ENCODE measurements at places on chromosomes 6 and 20. TPM values are rescaled to one million over a fixed set of nuclear protein-coding genes. Genes with fewer than 3 reads are reported as not detected.

CST7 gene
- 2.7 TPM for total RNA-seq

LPA gene
- not detected for total RNA-seq

MCCD1 gene
- not detected for total RNA-seq

- no peak for DNase-seq
Measured at GRCh38 chr20:46844965-46845364, 49.7 kb upstream of the EYA2 start.

DNA sequence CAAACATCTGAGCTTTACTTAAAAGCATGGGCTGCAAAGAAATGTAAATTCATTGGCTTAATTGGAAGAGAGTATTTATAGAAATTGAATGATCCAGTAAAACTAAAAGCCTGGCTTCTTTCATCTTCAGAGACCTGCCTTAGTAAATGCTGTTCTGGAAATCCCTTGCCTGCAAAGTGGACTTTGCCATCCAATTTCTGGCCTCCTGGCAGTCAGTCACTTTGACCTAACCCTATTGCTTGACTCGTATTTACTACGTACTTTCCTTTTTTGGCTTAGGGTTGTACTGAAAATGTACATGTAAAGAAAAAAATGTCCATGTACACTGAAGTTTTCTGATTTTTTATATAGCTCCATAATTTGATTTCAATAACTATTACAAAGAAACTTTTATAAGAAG is 47.1 kb downstream of the E2F3 start:
- no peak for DNase-seq

DNA sequence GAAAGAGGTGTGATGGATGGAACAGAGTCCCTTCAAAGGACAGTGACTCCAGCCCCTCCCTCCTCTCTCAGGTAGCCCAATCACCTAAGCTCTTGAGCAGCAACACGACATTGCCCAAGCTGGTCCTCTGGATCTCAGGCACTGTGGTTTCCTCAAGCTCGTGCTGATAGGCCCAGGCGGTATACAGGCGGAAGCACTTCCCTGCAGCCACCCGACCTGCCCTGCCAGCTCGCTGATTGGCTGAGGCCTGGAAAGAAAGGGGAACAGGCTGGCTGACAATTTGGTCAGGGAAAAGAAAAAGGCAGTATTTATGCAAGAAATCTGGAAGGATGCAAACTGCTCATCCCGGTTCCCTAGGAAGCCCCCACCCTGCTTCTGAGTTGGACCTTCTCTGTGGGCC is 9.6 kb downstream of the C6orf136 start:
- DNase-seq = no peak

DNA sequence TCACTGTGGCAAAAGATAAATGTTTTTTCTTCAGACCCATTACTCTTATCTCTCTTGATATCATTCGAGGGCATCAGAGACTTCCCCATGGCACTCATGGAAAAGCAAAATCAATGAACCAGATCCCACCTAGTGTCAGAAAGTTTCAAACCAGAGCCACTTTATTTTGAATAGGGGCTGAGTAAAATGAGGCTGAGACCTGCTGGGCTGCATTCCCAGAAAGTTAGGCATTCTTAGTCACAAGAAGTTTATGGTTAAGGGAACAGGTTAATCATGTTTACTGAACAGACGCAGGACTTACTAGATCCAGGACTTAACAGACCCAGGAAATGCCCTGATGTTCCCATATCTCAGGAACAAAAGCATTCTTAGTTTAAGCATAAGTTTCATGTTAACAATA is 369.9 kb downstream of the BTBD3 start:
- no peak for DNase-seq

DNA sequence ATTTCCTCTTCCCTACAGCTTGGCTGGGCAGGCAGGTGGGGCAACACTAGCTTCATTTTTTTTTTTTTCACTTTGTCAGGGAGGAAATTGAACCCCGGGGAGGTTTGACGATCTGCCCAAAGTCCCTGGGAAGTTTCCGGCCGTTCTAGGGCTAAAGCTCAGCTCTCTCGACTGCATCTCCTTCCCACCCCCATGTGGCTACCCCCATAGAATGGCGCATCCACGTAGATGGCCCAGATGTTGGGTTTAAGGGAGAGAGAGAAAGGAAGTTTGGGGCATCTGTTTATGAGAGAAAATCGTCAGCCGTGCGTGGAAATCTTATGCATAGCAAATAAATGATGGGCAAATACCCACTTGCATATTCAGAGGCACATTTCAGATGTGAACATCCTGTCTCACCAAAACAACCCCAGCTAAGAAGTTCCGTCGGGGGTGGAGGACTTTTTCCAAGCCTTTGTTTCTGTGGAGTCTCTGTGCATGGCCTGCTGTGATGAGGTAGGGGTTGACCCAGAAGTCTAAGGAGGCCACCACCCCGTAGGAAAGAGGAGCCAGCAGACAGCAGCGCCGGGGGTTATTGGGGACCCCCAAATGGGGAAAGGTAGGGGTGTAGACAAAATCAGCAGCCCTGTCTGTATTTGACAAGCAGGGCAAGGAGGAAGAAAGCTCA is 40.5 kb upstream of the ZNF831 start:
- no peak for DNase-seq

DNA sequence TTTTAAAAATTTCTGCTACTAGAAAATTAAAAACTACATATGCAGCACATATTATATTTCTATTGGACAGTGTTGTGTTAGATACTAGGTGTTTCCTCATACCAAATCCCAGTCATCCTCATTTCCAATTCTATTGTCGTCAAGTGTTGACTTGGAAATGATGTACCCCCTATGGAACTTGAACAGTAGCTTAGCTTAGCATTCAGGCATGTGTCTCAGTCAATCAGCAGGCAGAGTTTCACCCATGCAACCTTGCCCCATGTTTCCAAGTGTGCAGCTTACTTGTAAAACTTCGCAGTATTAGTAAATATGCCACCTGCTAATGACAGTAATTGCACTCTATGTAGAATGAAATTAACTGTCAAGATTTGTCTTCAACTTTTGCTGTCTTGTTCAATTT is 59.5 kb downstream of the SAMD3 start:
- no peak for DNase-seq

DNA sequence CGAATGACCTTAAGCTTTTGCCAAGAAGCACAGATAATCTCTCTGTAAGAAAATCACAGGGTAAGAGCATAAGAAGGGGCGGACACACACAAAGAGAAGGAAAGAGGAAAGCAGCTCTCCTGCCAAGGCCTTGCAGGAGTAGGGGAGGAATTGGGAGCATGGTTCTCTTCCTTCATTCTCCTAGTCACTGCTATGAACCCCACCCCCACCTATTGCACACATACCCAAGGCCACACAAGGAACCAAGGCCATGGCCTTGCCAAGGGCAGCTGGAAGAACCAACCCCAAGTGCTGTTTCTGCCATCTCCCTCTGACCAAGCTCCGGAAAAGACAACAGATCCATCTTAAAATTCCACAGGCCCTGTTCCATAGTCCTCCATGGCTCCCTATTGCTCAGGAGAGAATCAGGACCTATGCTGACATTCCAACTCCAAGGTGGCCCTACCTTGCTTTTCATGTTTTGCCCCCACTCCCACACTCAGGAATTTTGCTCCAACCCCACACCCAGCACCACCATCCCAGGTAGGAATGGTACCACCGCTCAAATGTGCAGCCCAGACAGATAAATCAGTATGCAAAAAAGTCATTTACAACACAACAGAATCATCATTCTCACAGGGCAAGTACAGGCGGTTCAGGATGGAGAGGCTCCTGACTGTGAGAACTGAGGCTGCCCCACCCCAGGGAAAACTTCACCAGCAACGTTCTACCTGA is 31.3 kb downstream of the TRAM2 start:
- no peak for DNase-seq

- no peak for DNase-seq
Measured at GRCh38 chr6:63675138-63675537, 39.5 kb downstream of the PHF3 start.

DNA sequence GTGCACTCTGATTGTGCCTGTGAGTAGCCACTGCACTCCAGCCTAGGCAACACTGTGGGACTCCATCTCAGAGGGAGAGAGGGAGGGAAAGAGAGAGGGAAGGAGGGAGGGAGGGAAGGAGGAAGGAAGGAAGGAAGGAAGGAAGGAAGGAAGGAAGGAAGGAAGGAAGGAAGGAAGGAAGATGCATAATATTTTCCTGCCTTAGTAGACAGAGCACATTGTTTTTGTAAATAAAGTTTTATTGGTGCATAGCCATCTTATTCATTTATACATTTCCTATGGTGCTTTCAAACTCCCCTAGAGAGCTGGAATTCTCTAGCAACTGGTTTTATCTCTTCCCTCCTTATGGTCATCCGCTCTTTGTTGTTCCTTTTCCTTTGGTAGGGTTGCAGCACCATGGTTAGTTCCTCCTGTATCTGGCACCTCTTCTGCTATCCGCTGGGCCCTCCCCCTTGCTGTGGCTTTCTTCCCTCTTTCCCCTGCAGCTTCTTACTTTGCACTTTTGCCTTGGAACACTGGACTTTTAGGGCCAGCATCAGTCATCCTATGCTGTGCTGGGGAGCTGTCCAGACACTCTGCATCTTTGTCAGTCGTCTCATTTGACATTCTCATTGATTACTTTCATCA is 20.2 kb downstream of the GPR6 start:
- DNase-seq = no peak

DNA sequence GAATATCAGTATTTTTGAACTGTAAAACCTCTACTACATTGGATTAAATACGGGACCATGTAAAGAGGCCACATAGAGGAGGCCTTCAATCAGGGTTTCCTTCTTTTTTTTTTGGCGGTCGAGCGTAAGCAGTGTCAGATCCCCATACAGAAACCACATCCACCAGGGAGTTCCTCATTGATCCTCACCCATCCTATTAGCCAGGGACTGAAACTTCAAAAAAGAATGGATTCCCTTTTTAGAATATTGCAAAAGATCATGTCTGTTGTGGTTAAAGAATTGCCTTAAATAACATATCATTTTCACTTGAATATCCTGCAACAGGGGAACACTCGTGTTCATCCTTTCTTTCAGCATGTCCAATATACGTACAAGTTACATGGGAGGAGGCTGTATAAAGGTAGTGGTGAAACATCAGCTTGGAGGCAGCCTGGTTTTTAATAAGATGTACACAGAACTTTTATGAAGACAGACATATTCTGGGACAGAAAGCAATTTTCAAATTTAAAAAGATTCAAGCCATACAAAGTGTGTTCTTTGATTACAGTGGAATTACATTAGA is 96.1 kb downstream of the PPP1R14C start:
- DNase-seq = no peak

Data from left cardiac atrium (tissue), 4 donors.